SK-N-DZ (cell line): ENCODE measurements at places on chromosomes 7 and 10.

GRCh38 chr10:51406581-51406980 lies 292.8 kb downstream of the CSTF2T start:
- no peak for DNase-seq

DNA sequence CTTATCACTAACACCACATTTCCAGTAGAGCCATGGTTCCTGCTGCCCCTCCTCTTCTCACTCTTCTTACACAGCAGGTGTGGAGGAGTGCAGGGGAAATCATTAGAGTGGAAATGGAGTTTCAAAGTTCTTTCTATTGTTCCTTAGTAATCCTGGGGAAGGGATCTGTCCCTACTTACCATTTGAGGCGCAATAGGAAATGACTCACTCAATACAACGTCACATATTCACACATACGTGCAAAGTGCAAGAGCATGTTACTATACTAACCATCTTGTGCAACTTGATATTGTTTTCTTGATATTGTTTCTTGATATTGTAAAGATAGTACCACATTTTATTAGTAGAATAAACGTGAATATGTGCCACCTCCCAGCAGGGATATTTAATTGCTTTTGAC lies 1010.2 kb downstream of the DNAJB9 start:
- no peak for DNase-seq

DNA sequence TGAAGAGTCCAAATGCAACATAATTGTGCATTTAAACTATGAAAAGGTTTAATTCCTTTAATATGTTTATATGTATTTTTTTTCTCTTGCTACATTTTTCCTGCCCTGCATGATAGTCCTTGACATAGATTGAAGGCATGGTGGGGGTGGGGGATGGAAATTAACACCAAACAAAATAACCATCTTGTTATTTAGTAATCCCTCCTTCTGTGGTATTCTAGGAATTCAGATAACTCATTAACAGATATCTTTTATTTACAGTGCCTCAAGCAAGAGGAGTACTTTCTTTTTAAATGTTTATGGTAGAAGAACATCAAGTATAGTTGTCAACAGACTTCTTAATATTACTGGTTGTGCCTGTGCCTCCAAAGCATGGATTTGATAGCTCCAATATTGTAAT lies 337.6 kb upstream of the SEMA3A start:
- no peak for DNase-seq

DNA sequence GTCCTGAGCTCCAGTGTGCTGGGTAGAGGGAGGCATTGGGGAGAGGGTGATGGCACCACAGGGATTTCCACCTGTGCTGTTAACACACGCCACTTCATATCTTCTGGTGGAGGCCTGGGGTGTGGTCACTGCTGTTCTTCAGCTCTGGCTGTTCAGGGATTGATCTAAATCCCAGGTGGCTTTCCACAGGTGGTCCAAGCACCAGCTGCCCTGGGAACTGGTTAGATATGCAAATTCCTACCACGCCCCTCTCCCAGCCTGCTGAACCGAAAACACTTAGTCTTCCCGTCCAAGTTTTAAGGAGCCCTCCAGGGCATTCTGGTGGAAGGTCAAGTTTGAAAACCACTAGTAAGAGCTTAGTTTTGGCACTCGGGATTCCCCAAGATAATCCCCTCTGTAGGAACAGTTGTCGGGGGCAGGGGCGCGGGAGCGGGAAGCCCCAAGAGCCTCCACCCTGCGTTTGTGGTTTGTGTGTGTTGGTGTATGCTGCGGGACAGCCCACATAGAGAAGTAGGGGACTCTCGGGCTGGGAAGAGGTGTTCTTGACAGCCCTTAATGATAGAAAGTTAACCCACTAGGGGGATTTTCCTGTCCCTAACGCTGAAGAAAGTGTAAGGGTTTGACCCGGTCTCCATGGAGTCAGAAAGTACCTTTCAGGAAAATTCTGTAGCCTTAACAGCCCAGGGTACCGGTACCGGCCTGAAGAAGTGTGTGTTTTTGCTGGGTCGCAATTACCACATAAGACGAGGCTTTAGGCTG lies 5.1 kb downstream of the DEPP1 start:
- no peak for DNase-seq

GRCh38 chr7:159115601-159116501 lies 28.8 kb downstream of the VIPR2 start:
- DNase-seq, result no peak

DNA sequence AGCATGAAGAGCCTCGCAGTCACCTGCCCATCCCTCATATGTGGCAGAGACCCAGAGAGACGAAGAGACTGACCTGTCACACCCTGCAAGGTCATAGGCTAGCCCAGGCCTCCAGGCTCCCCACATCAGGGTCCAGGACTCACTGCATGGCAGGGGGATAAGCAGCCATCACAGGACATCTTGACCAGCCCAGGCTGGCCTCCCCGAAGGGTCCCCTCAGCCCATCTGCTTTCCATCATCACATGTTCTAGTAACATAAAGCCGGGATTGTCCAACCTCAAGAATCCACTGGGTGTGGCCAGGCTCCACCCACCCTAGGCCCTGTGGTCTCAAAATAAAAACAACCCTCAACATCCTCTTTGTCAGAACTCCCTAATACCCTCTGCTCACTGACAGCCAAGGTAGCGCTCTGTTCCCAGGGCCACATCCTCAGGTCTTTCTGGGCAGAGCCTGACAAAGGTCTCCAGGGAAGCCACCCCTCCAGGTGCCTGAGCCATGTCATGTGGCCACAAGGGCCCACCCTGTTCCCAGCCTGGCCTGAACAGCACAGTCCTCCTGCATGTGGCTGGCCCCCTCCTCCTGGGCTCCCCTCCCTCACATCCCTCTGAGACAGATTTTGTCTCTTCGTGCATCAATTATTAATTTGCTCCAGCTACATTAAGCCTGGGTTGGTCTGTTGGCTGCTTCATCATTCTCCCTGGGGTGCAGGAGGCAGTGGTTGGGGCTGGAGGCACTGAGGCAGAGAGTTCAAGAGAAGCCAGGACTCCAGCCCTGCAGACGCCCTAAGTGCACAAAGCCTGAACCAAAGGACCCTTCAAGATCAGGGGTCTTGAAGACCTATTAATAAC lies 131.8 kb upstream of the UNC5B start:
- no peak for DNase-seq

- no peak for DNase-seq
Observed at GRCh38 chr10:45246522-45246921, 68.9 kb downstream of the OR13A1 start.

GRCh38 chr7:68542831-68543230 lies 1055.4 kb upstream of the AUTS2 start:
- DNase-seq, result no peak

- no peak for DNase-seq
Observed at GRCh38 chr10:810351-810846, 120.9 kb upstream of the DIP2C start.

- peak; percentile 77 for DNase-seq
Observed at GRCh38 chr7:26419198-26419597, 127.5 kb downstream of the SNX10 start.

GRCh38 chr7:91169830-91170191 lies 94.4 kb upstream of the FZD1 start:
- peak; percentile 7 for DNase-seq

- DNase-seq, result no peak
Observed at GRCh38 chr7:72099784-72100183, 312.4 kb downstream of the CALN1 start.

DNA sequence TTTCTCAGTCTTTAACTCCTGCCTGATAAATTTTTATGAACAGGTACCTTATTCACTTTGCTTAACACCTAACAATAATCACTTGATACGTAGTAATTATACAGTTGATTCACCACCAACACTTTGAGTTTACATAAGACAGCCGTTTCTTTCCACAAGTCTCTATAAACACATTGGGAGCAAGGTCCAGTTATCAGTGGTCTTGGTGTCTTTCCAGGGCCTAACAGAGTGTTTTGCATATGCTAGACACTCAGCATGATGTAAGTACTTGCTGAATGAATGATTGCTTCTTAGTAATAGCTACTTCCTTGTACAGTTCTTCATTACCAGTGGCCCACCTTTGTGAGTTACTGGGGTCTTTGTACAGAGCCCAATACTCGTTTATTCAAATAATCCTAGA lies 6.4 kb downstream of the CLDN12 start:
- DNase-seq, result no peak

GRCh38 chr10:27251554-27251953 lies 11.0 kb upstream of the ACBD5 start:
- DNase-seq, result no peak
